ENCODE measurements at places on chromosomes 12 and 14.

GRCh38 chr14:97523936-97524335 lies 726.8 kb downstream of the VRK1 start:
- no peak for DNase-seq
- H3K27me3 ChIP-seq: no peaks in the 10 kb centered on the region
- no peak overlapping the region for H3K27ac ChIP-seq
- no peaks in the 10 kb centered on the region for H3K4me1 ChIP-seq
- H3K4me3 ChIP-seq: no peak overlapping the region
- no peaks in the 10 kb centered on the region for H3K36me3 ChIP-seq

- no peak overlapping the region for H3K4me3 ChIP-seq
- H3K27ac ChIP-seq: no peak overlapping the region
- H3K27me3 ChIP-seq: no peaks in the 10 kb centered on the region
- no peaks in the 10 kb centered on the region for H3K36me3 ChIP-seq
- DNase-seq: no peak
Measured at GRCh38 chr12:48084066-48084465, 21.8 kb downstream of the SENP1 start.

DNA sequence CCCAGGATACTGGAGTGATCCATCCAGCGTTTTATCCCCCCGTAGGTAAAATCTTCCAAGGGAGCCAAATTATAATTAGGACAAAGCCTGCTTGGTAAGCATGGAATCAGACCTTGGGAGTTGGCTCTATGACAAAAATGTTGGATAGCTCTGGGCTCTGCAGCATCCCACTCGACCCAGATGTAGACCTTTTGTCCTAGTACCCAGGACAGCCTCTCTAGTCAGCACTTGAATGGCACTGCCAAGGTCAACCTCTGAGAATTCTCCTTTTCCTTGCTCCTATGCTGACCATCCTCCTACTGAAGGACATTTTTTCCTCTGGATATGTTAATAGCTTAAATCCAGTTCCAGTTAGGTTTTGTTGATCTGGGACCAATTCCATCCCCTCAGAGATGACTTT lies 104.7 kb upstream of the SLC35F4 start:
- H3K27me3 ChIP-seq: no peaks in the 10 kb centered on the region
- H3K4me3 ChIP-seq: no peak overlapping the region
- H3K27ac ChIP-seq: no peak overlapping the region
- H3K4me1 ChIP-seq: no peaks in the 10 kb centered on the region
- DNase-seq: no peak
- H3K36me3 ChIP-seq: no peaks in the 10 kb centered on the region

GRCh38 chr12:92467886-92468285 lies 234.9 kb upstream of the PLEKHG7 start:
- no peaks in the 10 kb centered on the region for H3K4me1 ChIP-seq
- no peaks in the 10 kb centered on the region for H3K36me3 ChIP-seq
- H3K4me3 ChIP-seq: no peak overlapping the region
- H3K27ac ChIP-seq: no peak overlapping the region
- DNase-seq: no peak

DNA sequence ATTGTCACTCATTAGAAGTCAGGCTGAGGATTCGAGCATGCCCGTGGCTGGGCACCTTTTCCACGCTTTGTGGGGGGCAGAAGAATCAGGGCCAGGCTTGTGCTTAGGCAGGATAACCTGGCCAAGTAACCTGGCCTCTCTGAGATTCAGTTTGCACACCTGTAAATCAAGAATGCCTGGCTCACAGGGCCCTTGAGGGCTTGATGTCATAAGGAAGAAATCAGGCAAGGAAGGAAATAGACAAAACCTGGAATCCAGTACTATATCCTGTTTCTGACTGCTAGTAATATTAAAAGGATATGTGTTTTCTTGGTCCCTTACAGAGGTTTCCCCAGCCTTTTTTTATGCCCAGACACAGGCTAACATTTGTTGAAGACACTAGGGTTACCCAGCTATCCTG lies 91.9 kb downstream of the SAMD4A start:
- no peaks in the 10 kb centered on the region for H3K36me3 ChIP-seq
- H3K27ac ChIP-seq: no peak overlapping the region
- H3K4me1 ChIP-seq: no peaks in the 10 kb centered on the region
- DNase-seq: no peak
- no peak overlapping the region for H3K4me3 ChIP-seq
- no peaks in the 10 kb centered on the region for H3K27me3 ChIP-seq

DNA sequence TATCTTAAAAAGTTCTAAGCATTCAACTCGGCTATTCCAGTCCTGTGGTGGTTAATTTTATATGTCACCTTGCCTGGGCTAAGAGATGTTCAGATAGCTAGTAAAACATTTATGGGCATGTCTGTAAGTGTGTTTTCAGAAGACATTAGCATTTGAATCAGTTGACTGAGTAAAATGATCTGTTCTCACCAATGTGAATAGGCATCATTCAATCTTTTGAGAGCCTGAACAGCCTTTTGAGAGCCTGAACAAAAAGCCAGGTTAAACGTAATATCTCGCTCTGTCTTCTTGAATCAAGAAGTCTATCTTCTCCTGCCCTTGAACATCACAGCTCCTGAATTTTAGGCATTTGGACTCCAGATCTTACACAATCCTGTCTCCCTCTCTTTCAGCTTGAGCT lies 1266.1 kb downstream of the LRFN5 start:
- H3K27me3 ChIP-seq: no peaks in the 10 kb centered on the region
- no peaks in the 10 kb centered on the region for H3K4me1 ChIP-seq
- H3K4me3 ChIP-seq: no peak overlapping the region
- H3K27ac ChIP-seq: no peak overlapping the region
- H3K36me3 ChIP-seq: no peaks in the 10 kb centered on the region
- DNase-seq: no peak

- no peaks in the 10 kb centered on the region for H3K36me3 ChIP-seq
- H3K27ac ChIP-seq: no peak overlapping the region
- no peak for DNase-seq
- no peak overlapping the region for H3K4me3 ChIP-seq
- H3K4me1 ChIP-seq: no peaks in the 10 kb centered on the region
Measured at GRCh38 chr14:106269451-106270204, 743.2 kb downstream of the TMEM121 start.

- no peak overlapping the region for H3K4me3 ChIP-seq
- peaks cover 32% of the 10 kb centered on the region for H3K36me3 ChIP-seq
- H3K27me3 ChIP-seq: no peaks in the 10 kb centered on the region
- no peaks in the 10 kb centered on the region for H3K4me1 ChIP-seq
- DNase-seq: no peak
Measured at GRCh38 chr12:109473006-109473405, 4.1 kb downstream of the KCTD10 start.

DNA sequence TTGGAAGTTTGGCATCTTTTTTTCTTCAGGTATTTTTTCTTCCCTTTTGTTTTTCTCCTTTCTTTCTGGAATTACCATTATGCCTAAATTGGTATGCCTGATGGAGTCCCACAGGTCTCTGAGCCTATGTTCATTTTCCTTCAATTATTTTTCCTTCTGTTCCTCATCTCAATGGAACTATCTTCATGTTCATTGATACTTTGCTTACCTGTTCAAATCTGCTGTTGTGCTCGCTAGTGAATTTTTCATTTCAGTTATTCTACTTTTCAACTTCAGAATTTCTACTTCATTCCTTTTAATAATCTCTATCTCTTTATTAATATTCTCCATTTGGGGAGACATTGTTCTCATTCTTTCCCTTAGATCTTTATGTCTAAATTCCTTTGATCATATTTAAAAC lies 15.4 kb upstream of the USP30 start:
- H3K4me1 ChIP-seq: no peaks in the 10 kb centered on the region
- no peaks in the 10 kb centered on the region for H3K36me3 ChIP-seq
- H3K27ac ChIP-seq: no peak overlapping the region
- H3K27me3 ChIP-seq: no peaks in the 10 kb centered on the region
- H3K4me3 ChIP-seq: no peak overlapping the region

GRCh38 chr14:60590991-60591414 lies 58.3 kb downstream of the SIX1 start:
- H3K4me1 ChIP-seq: peaks cover 6% of the 10 kb centered on the region
- H3K27me3 ChIP-seq: no peaks in the 10 kb centered on the region

DNA sequence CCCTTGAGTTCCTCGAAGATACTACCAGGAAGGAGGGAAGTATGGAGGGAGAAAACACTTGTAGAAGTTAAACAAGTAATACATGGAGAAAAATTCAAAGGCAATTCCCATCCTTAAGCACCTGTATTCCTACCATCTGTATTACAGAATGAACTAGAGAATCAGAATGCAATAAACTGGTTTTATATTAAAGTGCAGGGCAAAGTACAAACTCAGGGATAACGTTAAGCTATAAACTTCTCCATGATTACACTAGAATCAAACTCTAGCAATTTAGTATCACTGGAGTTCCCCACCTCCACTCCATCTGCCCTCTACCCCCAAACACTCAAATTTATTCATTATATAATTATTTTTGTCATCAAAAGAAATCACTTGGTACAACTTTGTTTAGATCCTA lies 13.1 kb downstream of the PAWR start:
- DNase-seq: no peak
- H3K4me3 ChIP-seq: no peak overlapping the region
- H3K36me3 ChIP-seq: no peaks in the 10 kb centered on the region

- H3K27ac ChIP-seq: no peak overlapping the region
- no peak for DNase-seq
- H3K4me3 ChIP-seq: no peak overlapping the region
- peaks cover 62% of the 10 kb centered on the region for H3K36me3 ChIP-seq
Measured at GRCh38 chr12:98733667-98734350, 88.7 kb downstream of the APAF1 start.

DNA sequence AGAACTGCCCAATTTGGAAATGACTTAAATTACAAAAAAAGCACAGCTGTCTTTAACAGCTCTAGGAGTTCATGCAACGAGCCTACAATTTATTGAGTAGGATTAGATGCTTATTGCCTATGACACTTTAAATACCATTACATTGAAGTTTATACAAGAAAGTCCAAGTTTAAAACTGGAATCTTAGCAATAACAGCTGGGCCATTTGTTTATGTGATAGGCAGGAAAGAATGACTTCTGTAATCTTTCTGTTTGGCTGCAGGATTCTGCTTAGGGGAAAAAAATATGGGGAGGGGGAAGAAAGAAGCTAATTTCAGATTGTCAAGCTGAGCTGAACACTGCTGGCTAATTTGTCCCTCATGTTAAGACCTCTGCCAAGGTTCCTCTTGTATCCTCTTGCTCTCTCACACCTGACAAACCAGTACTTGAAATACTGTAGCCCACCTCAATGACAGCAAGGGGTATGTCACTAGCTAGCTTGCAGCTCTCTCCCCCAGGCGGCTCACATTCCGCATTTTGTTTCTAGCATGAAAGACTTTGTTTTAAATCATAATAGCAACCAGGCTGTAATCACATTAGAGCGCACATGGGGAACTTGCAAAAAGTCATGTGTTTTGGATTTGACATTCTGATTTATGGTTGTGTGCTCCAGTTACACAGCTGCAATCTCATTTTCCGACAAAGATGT lies 384.8 kb downstream of the BMP4 start:
- no peaks in the 10 kb centered on the region for H3K36me3 ChIP-seq
- H3K27me3 ChIP-seq: no peaks in the 10 kb centered on the region
- H3K4me3 ChIP-seq: no peak overlapping the region
- no peak for DNase-seq

DNA sequence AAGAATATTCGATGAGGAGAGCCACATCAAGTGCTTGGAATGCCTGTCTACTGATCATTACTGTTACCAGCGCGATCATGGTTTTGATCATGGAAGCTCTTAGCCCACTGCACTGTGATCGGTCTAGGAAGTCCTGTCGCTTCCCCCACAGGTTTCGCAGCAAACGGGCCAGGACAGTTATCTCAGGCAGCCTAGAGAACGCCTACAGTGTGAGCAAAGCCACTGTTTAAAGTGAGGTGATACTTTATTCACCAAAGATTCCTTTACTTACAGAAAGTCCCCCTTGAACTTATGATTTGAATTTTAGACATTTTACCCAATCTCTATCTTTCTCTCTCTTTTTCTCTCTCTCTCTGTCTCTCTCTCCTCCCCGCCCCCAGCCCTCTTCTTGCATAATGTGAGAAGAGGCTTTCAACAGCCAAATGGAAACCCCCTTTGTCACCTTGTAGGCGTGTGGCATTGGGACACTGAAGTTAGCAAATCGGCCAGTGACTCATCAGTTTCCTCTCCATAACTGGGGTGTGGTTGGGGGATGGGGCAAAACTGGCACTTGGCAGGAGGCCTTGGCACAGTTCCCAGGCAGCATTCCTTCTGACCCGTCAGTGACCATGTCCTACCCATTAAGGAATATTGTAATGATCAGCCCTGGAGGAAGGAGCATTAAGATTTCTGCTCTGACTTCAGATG lies 214.8 kb downstream of the CHST11 start:
- peak; percentile 81 for DNase-seq
- H3K36me3 ChIP-seq: no peaks in the 10 kb centered on the region
- H3K4me1 ChIP-seq: peaks cover 59% of the 10 kb centered on the region
- no peak overlapping the region for H3K4me3 ChIP-seq

- H3K4me1 ChIP-seq: peaks cover 17% of the 10 kb centered on the region
- no peaks in the 10 kb centered on the region for H3K36me3 ChIP-seq
- no peak overlapping the region for H3K27ac ChIP-seq
- no peak for DNase-seq
Measured at GRCh38 chr12:14834509-14834908, 8.8 kb downstream of the ART4 start.

GRCh38 chr12:85676816-85677749 lies 159.1 kb downstream of the RASSF9 start:
- H3K4me3 ChIP-seq: no peak overlapping the region
- no peak overlapping the region for H3K27ac ChIP-seq
- DNase-seq: no peak

GRCh38 chr14:101817501-101818001 lies 56.0 kb downstream of the PPP2R5C start:
- no peaks in the 10 kb centered on the region for H3K4me1 ChIP-seq
- DNase-seq: no peak
- H3K27ac ChIP-seq: no peak overlapping the region
- H3K4me3 ChIP-seq: no peak overlapping the region
- no peaks in the 10 kb centered on the region for H3K36me3 ChIP-seq

DNA sequence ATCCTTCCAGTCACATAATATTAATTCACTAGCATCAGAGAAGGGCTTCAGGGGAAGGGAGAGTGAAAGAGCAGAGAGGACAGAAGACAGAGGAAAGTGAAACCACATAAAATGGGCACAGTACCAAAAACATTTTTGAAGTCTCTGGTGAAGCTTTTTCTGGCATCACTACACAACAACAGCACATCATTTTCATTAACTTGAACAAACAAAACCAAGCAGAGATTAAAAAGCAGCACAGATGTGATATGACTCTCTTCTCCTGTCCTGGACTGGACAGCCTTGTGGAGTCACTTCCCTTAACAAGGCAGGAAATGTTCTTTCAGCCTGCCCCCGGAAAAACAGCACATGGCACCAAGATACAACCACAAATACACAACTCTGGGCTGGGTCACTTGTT lies 112.0 kb downstream of the TSPAN8 start:
- H3K36me3 ChIP-seq: no peaks in the 10 kb centered on the region
- H3K27me3 ChIP-seq: no peaks in the 10 kb centered on the region
- no peak for DNase-seq
- H3K27ac ChIP-seq: no peak overlapping the region

DNA sequence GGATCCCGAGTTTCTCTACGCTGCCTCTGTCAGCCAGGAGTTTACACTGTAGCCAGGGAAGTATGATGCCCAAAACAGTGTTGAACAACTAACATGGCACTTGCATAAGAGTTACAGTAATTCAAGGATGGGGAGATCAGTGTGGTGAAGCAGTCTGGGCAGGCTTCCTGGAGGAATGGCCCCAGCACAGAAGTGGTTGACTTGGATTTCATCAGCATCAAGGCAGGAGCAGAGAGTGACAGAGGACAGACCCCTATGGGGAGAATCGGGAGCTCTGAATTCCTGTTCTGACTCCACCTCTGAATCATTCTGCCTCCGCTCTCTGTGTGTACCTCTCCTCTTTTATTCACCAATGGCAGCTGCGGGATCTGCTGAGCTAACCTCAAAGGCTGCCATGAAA lies 124.5 kb downstream of the KCNA5 start:
- no peak overlapping the region for H3K27ac ChIP-seq
- H3K27me3 ChIP-seq: no peaks in the 10 kb centered on the region
- H3K4me1 ChIP-seq: no peaks in the 10 kb centered on the region
- H3K4me3 ChIP-seq: no peak overlapping the region
- no peaks in the 10 kb centered on the region for H3K36me3 ChIP-seq
- DNase-seq: no peak
